Fibroblast of skin of scalp (primary cell): ENCODE measurements at places on chromosomes 1 and 21.
A peak's percentile ranks its signal among the peaks of the same experiment; 100 is the strongest.

DNA sequence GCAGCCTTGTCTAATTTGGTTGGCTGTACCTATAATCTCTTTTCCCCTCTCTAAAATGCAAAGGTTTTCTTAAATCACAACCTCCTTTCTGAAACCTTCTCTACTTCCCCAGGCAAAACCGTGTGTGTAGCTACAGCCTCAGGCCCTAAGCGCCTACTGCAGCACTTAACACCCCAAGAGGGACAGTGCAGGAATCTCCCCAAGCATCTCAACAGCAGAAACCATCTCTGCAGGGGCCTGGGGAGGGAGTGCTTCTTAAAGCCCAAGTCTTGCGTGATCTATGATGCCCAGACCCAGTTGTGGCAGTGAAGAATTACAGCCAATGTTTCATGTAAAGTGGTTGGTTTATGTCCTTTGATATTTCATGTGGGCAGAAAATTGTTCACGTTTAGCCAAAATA lies 159.3 kb downstream of the DSCAM start:
- DNase-seq = no peak

GRCh38 chr1:12333036-12333785 lies 103.4 kb downstream of the VPS13D start:
- DNase-seq = no peak

DNA sequence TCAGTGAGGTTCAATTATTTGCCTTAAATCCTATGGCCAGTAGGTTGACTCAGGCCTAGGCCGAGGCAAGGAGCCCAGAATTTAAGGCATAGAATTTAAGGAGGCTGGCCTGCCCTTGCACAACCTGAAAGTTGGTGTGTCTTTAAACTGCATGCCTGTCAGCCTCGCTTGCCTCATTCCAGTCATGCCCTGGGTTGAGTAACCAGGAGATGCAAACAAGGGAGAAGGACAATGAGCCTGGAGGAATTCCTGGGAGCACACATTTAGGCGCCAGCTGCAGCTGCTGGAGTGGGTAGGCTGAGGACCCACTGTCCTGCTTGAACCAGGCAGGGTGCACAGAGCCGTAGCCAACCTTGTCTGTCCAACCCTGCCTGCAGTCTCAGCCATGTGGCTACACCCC lies 11.7 kb downstream of the CD2 start:
- peak; percentile 15 for DNase-seq

GRCh38 chr1:152946248-152946647 lies 758 bp upstream of the SPRR5 start:
- DNase-seq = no peak

DNA sequence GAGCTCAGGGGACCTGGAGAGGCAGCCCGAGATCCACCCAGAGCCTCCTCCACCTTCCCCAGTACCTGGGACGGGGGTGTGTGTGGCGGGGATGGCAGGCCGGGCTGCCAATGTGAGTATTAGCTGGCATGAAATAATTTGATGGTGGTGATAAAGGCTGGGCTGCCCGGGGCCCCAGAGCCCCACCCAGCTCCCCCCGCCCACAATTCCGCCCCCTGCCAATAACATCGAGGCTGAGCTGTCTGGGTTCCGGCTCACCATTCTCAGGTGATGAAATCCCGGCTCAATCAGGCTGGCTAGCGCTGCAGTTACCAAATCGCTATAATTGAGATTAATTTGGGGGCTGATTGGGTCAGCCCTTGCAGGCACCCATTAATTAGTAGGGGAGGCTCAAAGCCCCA lies 103.8 kb upstream of the CASZ1 start:
- no peak for DNase-seq

DNA sequence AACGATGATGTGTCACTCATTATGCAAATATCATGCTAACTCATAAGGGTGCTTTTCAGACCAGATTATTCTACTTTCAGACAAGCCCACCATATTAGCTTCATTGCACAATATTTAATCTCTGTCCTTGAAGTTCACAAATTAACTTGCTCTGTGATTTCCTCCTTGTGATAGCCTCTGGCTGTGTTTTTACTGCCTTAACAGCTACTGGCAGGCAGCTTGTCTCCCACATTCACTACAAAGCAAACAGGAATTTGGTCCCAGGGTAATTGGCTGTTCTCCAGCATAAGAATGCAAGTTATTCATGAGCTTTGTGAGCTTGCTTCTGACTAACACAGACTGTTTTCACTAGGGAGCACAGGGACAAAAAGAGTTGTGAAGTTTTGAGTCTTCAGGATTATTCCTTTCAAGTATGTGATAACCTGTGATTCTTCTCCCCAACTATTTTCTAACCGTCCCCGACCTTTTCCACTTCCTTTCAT lies 87.9 kb upstream of the HMCN1 start:
- peak; percentile 99 for DNase-seq
